ENCODE measurements at places on chromosomes 2 and 18.

GRCh38 chr2:114609801-114610200, 167.4 kb downstream of the DPP10 start:
- no peak for DNase-seq

DNA sequence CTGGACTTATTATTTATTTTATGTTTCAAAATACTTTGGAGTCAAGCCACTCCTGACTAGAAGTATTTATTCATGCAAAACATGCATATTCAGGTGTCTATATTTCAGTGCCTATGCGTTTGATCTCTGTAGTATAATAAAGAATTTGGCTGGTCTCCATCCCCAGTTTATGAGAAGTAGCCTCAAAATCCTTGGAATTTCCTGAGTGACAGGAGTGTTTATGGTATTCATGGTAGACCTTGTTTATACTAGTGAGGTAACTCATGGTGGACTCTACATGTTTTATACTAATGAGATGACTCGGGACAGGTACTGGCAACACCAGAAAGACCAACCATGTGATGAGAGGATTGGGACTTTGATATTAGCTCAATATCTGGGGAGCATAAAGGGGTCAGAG, 43.9 kb upstream of the CSRNP3 start:
- DNase-seq: no peak

DNA sequence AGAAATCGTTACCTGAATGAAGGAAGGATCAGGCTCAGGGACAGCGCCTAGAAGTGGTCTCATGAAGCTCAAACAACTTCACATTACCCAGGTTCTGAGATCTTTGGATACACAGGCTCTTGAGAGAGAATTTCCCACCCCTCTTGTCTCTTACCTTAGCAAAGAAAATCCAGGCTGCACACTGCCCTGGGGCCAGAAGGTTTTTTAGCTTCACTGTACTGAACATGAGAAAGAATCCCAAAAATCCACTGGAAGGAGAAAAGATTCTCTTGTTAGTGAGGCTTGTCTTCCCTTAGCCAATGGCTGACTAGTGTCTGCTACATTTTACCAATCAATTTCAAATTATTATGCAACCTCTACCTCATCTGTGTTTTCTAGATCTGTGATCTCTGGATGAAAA, 101.0 kb upstream of the RIOK3 start:
- no peak for DNase-seq

DNA sequence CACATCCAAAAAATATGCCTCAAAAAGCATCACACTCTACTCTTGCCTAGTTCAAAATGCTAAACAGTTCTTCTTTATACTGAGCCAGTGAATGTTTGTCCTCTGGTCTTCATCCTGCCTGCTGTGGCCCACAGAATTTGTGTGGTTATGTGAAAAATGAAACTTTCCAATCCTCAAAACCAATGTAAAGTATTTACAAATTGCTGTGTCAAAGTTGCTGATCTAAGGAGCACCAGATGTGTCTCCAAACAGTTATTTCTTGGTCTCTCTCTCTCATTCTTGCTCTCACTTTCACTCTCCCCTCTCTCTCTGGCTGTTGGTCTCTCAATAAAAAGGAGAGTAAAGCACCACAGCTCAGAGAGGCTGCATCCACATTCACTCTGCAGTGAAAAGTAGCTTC, 23.0 kb downstream of the EPHA4 start:
- no peak for DNase-seq

- no peak for DNase-seq
Measured at GRCh38 chr2:139669675-139670074, 889.5 kb upstream of the NXPH2 start.

DNA sequence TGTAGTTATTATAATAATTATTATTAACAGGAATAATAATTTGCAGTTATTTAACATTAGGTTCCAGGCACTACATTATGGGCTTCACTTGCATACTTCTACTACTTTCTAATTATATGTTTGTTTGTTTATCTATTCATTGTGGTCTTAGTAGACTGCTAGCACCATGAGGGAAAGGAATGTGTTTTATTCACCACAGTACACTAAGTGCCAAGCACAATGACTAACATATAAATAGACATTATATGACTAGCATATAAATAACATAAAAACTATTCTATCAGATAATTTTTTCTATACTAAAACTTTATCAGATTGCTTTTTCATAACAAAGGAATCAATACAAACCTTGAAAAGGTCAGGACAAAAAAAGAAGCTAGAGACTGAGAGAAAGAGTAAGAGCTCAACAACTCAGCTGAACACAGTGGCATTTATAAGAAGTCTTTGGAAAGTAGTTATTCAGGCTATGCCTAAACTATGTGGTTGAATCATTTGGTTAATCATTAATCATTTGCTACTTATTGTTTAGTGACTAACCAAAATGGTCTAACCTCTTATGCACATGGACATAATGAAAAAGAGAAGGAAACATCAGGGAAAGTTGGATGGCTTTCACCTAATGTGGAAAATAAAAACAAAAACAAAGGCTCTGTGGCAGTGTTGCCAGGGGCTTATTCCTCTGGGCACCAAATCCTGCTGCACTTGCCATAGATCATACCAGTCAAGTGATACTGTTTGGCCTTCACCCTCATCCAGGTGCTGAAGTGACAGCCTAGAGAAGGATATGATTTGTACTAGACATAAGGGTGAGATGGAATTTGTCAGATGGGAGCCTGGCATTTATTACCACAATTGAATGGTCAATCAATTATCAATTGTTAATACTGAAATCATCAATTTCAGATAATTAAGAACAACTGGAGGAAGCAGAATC, 174.9 kb downstream of the ETAA1 start:
- no peak for DNase-seq

DNA sequence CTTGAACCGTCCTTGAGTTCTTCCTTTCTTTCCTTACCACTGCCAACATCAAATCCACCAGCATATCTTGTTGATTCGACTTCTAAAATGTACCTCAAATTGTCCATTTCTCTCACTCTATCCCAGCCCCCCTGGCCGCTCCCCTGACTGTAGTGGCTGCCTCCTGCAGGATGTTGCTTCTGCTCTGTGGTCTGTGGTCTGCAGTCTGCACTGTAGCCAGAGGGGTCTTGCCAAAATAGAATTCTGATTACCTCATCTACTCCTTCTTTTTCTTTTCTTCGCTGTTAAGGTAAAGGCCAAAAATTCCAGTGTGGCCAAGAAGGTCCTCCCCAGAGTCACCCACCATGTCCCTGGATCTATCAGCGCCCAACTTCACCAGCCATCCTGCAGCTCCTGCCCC, 79.5 kb upstream of the ALPP start:
- no peak for DNase-seq

GRCh38 chr2:101787097-101787496, 89.6 kb downstream of the MAP4K4 start:
- no peak for DNase-seq

- DNase-seq: no peak
Measured at GRCh38 chr18:7598167-7599047, 31.3 kb downstream of the PTPRM start.

GRCh38 chr2:207459990-207460757, 69.6 kb upstream of the CREB1 start:
- DNase-seq: no peak

DNA sequence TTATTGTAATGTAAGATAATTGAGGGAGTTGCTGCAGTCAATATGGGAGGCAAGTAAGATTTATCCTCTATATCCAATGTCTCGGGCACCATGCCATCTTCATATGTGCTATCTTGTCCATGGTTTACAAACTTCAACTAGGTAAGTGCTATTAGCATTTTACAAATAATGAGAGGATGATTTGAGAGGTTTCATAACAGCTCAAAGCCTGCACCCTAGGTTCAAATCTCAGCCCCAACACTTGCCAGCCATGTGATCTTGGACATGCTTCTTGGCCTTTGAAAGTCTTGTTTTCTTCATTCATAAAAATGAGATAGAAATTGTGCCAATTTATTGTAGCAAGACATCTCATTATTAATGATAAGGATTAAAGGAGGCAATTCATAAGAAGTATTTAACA, 108.8 kb downstream of the RND3 start:
- DNase-seq: no peak

- DNase-seq: no peak
Measured at GRCh38 chr2:9578467-9579235, 23.0 kb upstream of the ADAM17 start.

DNA sequence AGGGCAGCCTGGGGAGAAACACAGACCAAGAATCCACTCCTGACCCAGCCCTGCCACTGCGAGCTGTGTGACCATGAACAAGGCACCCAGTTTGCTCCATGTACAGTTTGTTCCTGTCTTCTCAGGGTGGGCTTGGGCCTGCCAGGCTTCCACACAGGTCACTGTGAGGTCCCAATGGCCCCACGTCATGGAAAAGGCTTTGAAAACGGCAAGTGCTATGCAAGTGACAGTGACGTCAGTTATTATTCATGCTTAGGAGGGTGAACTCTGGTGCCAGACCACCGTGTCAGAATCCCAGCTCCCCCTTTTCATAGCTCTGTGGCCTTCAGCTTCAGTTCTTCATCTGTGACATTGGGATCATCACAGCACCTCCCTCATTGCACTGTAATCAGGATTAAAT, 87.1 kb downstream of the TNS1 start:
- no peak for DNase-seq

Measured in stimulated activated CD4-positive, alpha-beta T cell treated with anti-CD3 and anti-CD28 coated beads, Interleukin-2, amount 100 ng/mL, for 24 hours (primary cell).